D341Med (cell line): ENCODE measurements at places on chromosomes 1 and 21.

DNA sequence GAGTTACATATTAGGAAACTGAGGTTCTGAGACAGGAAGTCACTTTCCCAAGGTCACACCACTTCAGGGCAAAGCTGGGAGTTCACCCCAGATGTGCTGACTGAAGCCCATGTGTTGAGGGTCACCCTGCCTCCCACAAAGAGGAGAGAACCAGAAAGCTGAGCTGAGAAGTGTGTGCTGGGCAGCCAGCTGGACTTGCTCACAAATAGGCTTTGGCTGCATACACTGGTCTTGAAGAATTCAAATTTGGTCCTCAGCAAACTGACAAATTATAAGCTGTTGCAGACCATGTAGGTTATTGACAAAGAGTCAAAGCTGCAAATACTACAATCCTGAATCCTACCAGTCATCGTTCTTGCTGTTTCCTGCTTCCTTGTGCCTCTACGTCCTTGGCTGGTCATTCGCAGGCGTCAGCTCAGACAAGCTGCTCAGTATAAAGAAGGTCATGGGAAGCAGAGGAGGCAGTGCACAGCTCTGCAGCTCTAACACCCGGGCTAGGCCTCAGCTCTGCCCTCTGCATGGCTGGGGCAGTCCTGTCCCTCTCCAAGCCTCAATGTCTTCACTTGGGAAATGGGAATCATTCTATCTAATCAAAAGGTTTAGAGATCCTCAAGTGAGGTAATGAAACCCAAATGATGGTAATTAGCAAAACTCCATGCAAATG lies 40.0 kb downstream of the CDCP2 start:
- no peak for DNase-seq

- DNase-seq, result no peak
Measured at GRCh38 chr1:42167611-42168390, 3.3 kb upstream of the GUCA2A start.

GRCh38 chr21:27818847-27819246 lies 852.0 kb upstream of the ADAMTS5 start:
- no peak for DNase-seq

DNA sequence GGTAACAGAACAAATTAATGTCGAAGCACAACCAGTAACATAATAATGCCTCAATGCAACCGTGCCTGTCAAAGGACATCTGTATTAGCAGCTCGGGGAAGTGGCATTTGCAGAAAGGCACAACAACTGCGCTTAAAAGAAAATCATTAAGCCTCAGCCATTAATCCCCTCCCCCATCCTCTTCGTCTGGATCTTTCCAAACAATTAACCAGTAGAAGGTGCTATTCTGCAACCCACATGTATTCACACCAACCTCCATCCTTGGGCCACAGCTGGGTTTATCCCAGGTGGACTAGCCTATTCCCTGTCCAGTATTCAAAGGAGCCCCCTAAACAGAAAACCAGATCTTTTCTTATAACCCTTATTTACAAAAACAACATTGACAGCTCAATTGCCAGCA lies 2.6 kb downstream of the RERE start:
- DNase-seq, result peak; percentile 41

GRCh38 chr1:38115682-38116202 lies 69.1 kb upstream of the POU3F1 start:
- DNase-seq, result no peak

DNA sequence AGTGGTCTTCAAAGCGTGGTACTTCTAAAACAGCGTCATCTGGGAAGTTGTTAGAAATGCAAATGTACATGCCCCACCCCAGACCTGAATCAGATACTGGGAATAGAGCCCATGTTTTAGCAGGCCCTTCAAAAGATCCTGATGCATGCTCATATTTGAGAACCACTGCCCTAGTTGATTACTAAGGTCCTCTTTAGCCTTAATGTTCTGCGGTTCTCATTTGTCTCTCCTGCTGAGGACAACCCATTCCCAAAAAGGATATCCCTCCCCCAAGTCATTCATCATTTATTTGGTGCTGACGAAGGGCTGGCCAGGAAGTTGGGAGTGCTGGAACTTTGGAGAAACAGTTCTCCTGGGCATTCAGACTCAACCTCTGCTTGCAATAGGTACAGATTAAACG lies 92.4 kb upstream of the RALGPS2 start:
- DNase-seq, result no peak

DNA sequence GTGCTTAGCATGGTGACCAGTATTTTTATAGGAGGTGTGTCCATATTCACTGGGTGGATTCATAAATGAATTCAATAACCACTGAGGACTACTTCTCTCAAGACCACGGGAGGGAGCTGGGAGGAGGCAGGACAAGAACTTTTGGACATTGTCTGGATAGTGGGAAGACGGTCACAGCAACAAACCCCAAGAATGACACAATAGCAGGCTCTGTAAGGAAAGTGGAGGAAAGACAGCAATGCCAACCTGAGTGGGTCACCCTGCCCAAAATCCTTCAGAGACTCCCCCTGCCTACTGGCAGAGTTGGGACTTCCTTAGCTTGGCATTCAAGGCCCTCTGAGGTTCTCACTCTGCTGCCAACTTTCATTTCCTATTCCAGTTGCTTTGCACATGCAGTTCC lies 42.0 kb downstream of the GLIS1 start:
- DNase-seq, result no peak

DNA sequence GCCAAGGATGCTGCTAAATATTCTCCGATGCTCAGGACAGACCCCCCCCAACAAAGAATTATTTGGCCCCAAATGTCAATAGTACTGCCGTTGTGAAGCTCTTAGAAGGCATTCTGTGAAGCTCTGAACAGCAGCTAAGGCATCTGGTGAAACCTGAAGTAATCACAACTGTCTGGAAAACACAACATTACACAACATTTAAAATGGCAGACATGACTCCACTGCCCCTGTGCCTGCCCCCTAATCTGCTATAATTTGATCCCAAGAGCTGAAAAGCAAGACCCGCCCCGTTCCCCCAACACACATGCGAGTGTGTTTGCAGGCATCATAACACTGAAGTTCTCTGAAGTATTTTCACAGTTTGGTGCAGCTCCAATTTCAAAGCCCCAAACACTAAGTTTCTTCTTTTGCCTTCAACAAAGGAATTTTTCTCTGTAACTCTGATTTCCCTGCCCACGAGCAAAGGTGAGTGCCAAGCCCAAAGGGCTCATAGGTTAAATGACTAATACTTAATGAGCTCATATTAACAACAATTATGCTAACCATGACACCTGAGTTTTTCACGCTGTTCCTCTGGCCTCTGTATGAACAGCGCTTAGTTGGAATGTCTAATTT lies 129.2 kb downstream of the CLIC6 start:
- no peak for DNase-seq

GRCh38 chr21:33984021-33984481 lies 68.4 kb upstream of the ATP5PO start:
- DNase-seq, result no peak

- no peak for DNase-seq
Measured at GRCh38 chr1:67216401-67216800, 50.1 kb downstream of the IL23R start.

GRCh38 chr1:77541162-77541545 lies 141.3 kb downstream of the ZZZ3 start:
- DNase-seq, result no peak

DNA sequence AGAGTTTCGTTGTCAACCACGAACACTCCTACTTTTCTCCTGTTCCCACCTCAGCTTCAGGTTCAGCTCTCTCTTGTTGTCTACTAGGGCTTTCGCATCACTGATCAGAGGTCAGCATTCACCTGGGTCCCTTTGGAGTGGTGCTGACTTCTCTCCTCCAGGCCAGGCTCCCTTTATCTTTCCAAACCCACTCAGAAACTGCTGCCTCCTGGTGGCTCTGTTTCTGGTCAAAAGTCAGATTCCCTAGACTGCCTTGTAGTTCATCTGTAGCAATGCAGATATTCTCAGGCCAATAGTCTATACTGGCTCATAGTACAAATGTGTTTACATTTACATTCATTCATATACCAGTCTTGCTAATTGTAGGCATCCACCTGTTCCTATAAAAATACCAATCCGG lies 6.4 kb upstream of the ERI3 start:
- no peak for DNase-seq

DNA sequence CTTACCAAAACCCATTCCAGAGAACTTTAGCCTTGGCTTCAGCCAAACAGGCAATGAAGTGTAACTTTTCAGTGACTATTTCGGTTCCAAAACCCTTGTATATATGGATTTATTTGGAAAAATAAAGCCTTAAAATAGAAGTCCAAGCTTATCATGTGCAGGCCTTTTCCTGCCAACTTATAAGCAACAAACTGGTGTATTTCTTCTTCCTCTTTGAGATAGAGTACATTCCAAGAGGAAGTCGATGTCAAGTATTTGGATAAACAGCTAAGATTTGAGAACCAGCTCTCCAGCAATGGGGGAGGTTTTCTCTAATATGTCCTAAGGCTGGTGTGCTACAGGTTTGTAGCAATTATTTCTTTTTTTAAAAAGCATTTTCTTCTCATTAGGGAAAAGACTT lies 407.8 kb downstream of the DUSP10 start:
- no peak for DNase-seq

GRCh38 chr1:50611675-50612074 lies 188.4 kb upstream of the DMRTA2 start:
- no peak for DNase-seq

GRCh38 chr21:44846485-44847260 lies 26.8 kb downstream of the PTTG1IP start:
- DNase-seq, result no peak

GRCh38 chr1:171501305-171502024 lies 16.1 kb downstream of the PRRC2C start:
- no peak for DNase-seq

- DNase-seq, result no peak
Measured at GRCh38 chr1:246687002-246687401, 37.2 kb upstream of the SCCPDH start.

DNA sequence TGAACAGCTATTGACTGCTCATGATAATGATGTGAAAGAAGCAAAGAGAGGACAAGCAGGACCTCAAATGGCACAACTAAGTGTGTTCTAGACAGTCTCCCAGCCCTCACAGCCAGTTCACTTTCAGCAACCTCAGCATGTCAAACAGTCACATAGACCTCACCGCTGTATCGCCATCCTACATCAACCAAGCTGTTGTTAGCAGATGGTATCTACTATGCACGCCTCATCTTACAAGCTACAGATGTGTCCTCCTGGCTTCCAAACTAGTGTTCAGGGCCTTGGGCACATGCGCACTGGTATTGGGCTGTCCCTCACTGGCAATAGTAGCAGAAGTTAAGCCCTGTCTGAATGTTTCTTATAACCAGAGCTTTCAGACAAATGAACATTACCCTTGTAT lies 28.4 kb downstream of the EVI5 start:
- DNase-seq, result no peak

DNA sequence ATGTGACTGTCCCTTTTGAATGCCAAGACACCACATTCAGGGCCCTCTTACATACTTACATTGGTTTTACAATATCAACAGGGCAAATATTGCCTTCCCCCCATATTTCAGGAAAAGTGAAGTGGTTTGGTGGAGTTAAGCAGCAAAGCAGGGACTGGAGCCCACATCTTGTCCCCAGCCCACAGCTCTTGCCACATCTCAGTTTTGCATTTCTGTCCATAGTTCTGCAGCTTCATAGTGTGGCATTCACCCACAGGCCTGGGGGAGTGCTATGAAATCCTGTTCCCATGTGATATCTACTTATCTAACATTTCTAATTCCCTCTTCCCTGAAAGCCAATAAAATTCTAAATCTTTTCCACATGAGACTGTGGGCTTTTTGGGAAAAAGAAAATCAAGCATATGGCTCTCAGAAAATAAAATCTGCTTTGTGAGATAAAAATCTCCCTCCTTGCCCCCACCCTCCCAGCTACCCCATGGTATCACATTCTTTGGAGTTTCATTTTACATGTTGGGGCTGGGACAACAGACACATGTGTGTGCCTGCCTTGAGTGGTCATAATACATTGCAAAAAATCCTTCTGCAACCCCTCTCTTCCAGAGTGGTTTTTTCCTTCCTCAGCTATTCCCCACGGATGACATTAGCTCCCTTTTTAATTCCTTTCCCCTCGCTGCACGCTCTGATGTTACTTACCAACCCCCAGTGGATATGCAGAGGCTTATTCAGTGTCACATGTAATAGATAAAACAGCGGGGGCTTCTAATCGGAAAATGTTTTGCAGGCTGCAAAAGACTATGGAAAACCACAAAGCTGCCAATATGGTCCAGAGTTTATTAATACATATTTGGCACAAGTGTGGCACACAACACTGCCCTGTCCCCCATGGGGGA lies 20.5 kb upstream of the CD2 start:
- DNase-seq, result no peak

GRCh38 chr1:206662396-206663092 lies 22.2 kb upstream of the MAPKAPK2 start:
- no peak for DNase-seq

- no peak for DNase-seq
Measured at GRCh38 chr1:111406321-111406768, 21.2 kb downstream of the OVGP1 start.

GRCh38 chr1:201505503-201505890 lies 1.4 kb downstream of the CSRP1 start:
- no peak for DNase-seq

GRCh38 chr1:41864471-41865040 lies 54.2 kb downstream of the HIVEP3 start:
- no peak for DNase-seq

GRCh38 chr1:219794085-219794743 lies 134.1 kb downstream of the SLC30A10 start:
- DNase-seq, result no peak

- DNase-seq, result peak; percentile 84
Measured at GRCh38 chr1:155324717-155325602, 4.3 kb downstream of the RUSC1 start.

DNA sequence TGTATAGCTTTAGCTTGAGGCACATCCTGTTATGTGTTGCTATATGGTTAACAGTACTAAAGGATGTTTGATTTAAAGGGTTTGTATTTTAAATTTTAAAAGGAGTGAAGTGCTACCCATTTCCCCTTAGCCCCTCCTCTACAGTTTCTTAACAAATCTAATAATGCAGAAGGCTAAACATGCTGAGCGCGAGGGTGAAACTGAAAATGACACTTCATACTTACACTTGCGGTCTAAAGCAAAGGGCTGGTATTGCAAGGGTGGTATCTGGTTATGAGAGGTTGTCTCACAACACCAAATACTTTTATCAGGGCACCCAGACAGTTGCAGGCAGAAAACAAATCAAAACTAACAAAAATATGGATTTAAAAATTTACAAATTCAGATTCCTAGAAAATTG lies 172.3 kb downstream of the SIPA1L2 start:
- DNase-seq, result no peak
